HFF-Myc (cell line): ENCODE measurements at places on chromosomes 6 and 20.

- no peak for DNase-seq
Observed at GRCh38 chr6:18042536-18043145, 55.2 kb upstream of the KIF13A start.

DNA sequence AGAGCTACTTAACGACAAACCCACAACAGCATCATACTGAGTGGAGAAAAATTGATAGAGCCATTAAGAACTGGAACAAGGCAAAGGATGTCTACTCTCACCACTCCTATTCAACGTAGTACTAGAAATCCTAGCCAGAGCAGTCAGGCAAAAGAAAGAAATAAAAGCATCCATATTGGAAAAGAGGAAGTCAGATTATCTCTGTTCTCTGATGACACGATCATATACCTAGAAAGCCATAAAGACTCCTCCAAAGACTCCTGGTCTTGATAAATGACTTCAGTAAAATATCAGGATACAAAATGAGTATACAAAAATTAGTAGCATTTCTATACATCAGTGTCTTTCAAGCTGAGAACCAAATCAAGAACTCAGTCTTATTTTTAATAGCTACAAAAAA, 17.0 kb upstream of the FHL5 start:
- DNase-seq = no peak

GRCh38 chr6:100809346-100809745, 71.8 kb downstream of the ASCC3 start:
- no peak for DNase-seq

DNA sequence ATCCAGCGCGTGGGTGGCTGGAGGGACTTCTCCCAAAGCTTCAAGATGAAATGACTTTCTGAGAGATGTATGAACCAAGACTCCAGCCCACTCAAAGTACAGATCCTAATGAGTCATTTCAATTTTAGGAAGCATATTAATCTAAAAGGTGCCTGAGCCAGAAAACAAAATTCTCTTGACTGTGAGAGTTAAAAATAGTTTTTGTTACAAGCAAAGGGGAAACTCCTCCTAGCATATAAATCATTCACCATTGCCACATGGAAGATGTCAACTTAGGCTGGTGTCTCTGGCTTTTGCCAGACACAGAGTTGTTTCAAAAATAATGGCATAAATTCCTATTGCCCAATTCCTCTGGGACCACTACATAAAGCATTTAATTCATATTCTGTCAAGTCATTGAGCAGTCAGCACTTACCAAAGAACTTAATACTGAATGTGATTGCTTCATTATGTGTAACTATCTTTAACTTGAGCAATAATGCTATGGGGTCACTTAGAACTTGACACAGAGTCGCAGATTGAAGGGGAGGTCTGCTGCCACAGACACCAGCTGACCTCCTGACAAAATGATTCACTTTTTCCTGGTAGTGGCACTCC, 280.6 kb downstream of the SLC35F1 start:
- DNase-seq = no peak

GRCh38 chr6:4176907-4177306, 41.5 kb upstream of the ECI2 start:
- DNase-seq = no peak
